Activated naive CD4-positive, alpha-beta T cell treated with anti-CD3 and anti-CD28 coated beads for 36 hours (primary cell): ENCODE measurements at places on chromosomes 5 and 9.

GRCh38 chr9:18829873-18830272 is 203.1 kb downstream of the SAXO1 start:
- no peak for DNase-seq

DNA sequence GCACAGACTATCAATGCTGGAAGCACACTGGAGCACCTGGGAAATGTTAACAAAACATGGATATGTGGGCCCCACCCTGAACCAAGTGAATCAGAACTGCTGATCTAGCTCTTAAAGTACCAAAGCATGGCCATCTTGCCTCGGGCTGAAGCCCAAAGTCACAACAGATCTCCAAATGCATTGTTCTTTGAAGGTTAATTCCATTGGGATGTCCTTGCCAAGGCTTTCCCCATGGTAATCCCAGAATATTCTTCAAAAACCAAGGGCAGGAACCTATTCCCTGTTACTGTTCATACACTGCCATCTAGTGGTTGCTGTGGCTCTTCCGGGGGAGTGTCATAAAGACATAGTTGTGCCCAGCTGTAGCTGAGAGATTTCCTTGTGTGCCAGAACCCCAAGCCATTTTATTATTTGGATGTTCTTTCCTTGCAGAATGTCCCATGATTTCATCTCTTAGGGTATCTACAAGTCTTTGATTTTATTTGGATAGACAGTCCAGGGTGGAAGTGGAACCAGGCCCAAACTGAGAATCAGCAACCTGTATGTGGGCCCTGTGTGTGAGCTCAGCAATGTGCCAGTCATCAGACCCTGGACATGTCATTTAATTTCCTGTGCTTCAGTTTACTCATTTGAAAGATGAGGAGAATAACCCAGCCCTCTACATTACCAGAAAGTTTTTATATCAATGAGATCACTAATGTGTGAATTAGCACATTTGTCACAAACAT is 290.0 kb downstream of the ACTL7B start:
- peak; percentile 21 for DNase-seq

GRCh38 chr9:125998837-125999503 is 251.8 kb downstream of the PBX3 start:
- DNase-seq: no peak

DNA sequence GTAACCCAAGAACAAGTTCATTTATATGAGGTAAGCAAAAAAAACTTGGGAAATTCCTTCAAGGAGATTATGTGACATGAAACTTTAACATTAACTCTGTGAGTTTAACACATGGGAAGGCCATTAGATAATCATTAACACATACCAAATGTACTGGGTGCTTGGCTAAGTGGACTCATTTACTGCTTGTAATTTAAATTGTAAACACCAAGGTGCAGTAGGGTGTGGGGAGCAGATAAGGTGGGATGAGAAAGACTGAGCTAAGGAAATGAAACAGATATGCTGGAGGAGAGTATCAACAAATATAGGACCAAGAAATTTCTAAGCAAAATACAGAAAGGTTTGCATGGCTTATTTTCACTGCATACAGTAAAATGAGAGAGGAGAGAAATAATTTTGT is 2384.8 kb upstream of the ACO1 start:
- no peak for DNase-seq

DNA sequence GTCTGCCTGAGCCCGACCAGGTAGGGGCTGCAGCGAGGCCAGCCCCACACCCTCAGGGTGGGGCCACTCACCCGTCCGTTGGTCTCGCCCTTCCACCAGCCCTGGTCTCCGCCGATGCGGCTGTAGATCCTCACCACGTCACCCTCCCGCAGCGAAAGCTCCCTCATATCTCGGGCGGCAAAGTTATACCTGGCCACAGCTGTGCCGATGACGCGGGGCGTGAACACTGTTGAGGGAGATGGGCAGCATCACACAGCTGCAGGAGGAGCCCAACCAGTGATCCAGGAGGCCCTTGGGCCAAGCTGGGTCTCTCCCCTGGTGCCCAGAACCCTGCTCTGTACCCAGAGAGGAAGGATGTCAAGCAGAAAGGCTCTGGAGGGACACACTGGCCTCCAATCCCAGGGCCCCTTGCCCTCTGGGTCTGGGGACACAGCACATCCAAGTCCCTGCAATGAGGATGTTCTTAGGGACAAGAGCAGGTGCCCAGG is 30.3 kb upstream of the SARDH start:
- peak; percentile 2 for DNase-seq
